ENCODE measurements at places on chromosomes 4 and X.

GRCh38 chr4:85738721-85739120 lies 263.8 kb downstream of the ARHGAP24 start:
- no peak for DNase-seq

GRCh38 chr4:2433609-2434350 lies 15.0 kb downstream of the CFAP99 start:
- DNase-seq: no peak

DNA sequence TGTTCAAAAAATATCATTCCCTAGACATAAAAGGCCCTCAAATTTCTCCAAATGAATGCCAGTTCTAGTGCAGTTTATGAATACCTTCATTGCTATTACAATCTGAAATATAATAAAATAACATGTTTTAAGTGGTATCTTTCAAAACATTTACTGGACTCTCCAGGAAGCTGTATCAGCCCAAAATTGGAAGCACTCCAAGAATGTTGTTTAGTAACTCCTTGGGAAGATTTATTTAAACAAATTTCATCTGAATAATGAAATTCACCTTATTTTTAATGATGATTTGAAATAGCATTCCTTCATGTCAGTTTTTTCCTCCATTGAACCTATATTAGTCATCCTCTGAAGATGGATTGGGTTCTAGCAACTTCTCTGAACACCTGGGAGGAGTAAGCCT lies 217.2 kb upstream of the PCDH18 start:
- no peak for DNase-seq

DNA sequence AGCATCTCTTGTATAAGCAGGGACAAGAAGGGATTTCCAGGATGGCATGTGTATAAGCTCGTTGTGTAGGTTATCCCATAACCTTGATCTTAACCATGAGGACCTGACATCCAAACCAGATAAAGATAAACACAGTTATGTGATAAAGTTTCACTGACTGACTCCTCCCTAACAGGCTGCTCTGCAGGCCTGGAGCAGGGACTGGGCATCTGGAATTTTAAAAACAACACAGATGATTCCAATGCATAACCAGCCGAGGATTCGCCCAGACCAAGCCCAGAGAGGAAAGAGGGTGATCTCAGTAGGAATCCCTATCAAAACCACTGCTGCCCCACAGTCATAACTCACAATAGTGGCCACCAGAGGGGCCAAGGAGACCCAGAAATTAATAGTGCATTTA lies 22.7 kb downstream of the KLF3 start:
- DNase-seq: no peak

DNA sequence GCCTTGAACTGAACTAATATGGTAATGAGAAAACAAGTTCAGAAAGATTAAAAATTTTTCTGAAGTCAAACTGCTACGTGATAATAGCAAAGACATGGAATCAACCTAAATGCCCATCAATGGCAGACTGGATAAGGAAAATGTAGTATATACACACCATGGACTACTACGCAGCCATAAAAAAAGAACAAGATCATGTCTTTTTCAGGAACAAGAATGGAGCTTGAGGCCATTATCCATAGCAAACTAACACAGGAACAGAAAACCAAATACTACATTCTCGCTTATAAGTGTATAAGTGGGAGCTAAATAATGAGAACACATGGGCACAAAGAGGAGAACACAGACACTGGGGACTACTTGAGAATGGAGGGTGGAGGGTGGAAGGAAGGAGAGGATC lies 4.3 kb upstream of the RPS3A start:
- no peak for DNase-seq

DNA sequence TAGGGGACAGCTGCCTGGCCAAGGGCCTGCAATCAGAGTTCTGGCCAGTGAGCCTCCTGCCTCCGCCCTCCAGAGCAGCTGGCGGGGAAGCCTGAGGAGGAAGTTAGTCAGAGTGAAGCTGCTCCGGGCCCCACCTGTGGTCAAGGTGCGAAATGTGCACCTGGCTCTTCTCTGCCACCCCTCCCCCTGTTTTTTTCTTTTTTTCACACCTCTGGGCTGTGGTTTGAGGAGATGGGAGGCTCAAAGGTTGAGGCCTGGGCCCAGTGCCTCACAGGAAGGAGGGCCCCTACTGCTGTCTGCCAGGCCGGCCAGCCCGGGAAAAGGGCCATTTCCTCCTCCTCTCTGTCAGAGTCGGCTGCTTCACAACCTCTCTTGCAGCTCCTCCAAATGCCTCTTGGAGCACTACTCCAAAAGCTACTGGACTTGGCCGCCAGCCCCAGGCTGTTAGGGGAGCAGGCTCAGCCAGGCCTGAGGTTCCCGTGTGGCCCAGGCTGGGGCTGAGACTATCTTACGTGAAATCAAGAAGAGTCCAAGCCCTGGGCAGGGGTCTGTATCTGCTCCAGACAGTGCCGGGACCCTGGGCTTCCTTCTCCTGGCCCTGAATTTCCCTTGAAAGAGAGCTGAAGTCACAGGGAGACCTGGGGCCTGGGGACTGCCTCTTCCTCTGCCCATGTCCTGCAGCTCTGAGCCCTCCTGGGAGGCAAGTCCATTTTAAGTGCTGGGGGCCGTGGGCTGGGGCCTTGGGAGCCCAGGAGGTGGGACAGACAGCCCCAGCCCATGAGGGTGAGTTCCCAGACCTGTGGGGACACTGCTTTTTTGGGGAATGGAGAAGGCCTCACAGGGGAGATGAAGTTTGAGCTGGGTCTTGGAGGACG lies 4.5 kb upstream of the CXCR3 start:
- DNase-seq: peak; percentile 29
